Esophagus muscularis mucosa (tissue), 4 donors: ENCODE measurements at places on chromosomes 2 and 18. TPM values are rescaled to one million over a fixed set of nuclear protein-coding genes. Genes with fewer than 3 reads are reported as not detected.

- no peak overlapping the region for H3K27ac ChIP-seq
- DNase-seq: no peak
- no peaks in the 10 kb centered on the region for H3K4me1 ChIP-seq
- H3K36me3 ChIP-seq: no peaks in the 10 kb centered on the region
- H3K27me3 ChIP-seq: no peaks in the 10 kb centered on the region
These were observed 72.6 kb upstream of the MC2R start for GRCh38 chr18:13987956-13988355.

POTEC gene
- total RNA-seq: not detected

- no peaks in the 10 kb centered on the region for H3K4me1 ChIP-seq
- H3K27me3 ChIP-seq: no peaks in the 10 kb centered on the region
- no peak for DNase-seq
- no peak overlapping the region for H3K27ac ChIP-seq
- no peaks in the 10 kb centered on the region for H3K36me3 ChIP-seq
- no peak overlapping the region for H3K4me3 ChIP-seq
These were observed 244.6 kb upstream of the RND3 start for GRCh38 chr2:150732064-150732463.

DNA sequence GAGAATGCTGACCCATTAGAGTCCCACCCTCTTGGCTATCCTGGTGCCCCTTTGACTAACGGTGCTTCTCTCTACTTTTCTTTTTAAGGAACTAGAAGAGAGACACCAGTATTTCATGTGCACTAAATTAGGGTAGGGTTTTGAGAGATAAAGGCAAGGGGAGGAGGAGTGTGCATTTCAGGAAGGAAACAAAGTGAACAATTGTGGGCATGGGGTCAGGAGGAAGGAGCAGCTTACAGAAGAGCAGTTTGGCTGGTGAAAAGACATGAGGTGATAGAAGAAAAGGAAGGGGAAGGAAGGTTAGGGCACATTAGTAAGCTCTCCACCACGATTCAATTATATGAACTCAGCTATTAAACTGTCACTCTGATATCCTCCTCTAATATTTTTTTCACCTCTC lies 105.8 kb upstream of the CTAGE1 start:
- peaks cover 4% of the 10 kb centered on the region for H3K4me1 ChIP-seq
- peak; percentile 37 for DNase-seq
- H3K4me3 ChIP-seq: no peak overlapping the region
- no peaks in the 10 kb centered on the region for H3K27me3 ChIP-seq
- no peak overlapping the region for H3K27ac ChIP-seq
- H3K36me3 ChIP-seq: no peaks in the 10 kb centered on the region

- no peak overlapping the region for H3K27ac ChIP-seq
- H3K27me3 ChIP-seq: no peaks in the 10 kb centered on the region
- H3K4me1 ChIP-seq: peaks cover 5% of the 10 kb centered on the region
These were observed 15.9 kb downstream of the CAPN10 start for GRCh38 chr2:240602266-240603050.

GRCh38 chr2:71460595-71461303 lies 7.4 kb downstream of the DYSF start:
- H3K4me1 ChIP-seq: peaks cover 70% of the 10 kb centered on the region
- no peaks in the 10 kb centered on the region for H3K36me3 ChIP-seq
- DNase-seq: peak; percentile 81
- H3K27me3 ChIP-seq: peaks cover 2% of the 10 kb centered on the region
- H3K27ac ChIP-seq: no peak overlapping the region
- no peak overlapping the region for H3K4me3 ChIP-seq

CIB4 gene
- total RNA-seq: not detected

ERCC3 gene
- total RNA-seq: 37.1 TPM

IL1B gene
- total RNA-seq: not detected

DNA sequence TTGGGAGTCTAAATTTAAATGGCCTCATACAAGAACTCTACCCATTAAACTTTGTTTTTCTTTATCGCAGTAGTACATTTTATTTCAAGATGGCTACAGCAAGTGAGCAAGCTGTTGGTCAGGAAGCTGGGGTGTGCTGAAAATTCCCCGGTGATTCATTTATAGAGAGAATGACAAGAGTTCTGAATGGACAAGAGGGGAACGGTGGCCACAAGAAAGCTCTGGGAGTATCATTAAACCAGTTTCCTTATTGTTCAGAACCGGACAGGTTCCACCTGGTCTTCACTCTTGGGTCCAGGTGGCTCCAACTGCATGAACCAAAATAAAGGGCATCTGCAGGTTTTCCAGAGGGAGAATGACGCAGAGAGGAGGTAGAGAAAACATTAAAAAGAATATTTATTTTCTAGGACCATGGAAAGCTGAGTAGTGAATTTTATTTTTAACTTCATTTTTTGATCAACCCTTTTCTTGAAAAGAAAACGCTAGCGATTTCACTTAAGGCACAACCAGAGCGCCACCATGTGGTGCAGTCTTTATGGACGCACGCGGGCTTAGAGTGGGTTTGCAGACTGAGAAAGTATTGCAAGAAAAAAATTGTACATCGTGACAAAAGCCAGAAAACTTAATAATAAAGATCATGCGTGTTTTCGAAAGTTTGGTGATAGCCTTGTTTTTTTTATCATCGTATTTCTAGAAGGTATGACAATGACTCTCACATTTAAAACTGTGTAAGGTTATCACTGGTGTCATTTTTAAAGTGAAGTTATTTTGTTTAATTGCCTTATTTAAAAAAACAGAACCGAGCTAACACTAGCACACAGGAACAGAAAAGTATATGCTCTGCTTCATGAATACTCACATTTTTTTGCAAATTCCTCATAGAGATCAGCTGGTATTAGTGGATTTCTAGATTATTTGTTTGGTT lies 97.9 kb upstream of the NOL4 start:
- no peak overlapping the region for H3K4me3 ChIP-seq
- no peaks in the 10 kb centered on the region for H3K4me1 ChIP-seq
- no peaks in the 10 kb centered on the region for H3K36me3 ChIP-seq

- DNase-seq: no peak
- H3K27me3 ChIP-seq: no peaks in the 10 kb centered on the region
- H3K36me3 ChIP-seq: no peaks in the 10 kb centered on the region
- H3K4me1 ChIP-seq: no peaks in the 10 kb centered on the region
- no peak overlapping the region for H3K4me3 ChIP-seq
These were observed 15.1 kb upstream of the WDR33 start for GRCh38 chr2:127826047-127826446.

- H3K4me1 ChIP-seq: peaks cover 39% of the 10 kb centered on the region
- no peaks in the 10 kb centered on the region for H3K27me3 ChIP-seq
- H3K36me3 ChIP-seq: no peaks in the 10 kb centered on the region
- no peak overlapping the region for H3K27ac ChIP-seq
These were observed 74.0 kb upstream of the PELI1 start for GRCh38 chr2:64218137-64218802.

GRCh38 chr2:107376909-107377308 lies 449.8 kb upstream of the RGPD4 start:
- no peak overlapping the region for H3K4me3 ChIP-seq
- no peak overlapping the region for H3K27ac ChIP-seq
- no peaks in the 10 kb centered on the region for H3K4me1 ChIP-seq

DNA sequence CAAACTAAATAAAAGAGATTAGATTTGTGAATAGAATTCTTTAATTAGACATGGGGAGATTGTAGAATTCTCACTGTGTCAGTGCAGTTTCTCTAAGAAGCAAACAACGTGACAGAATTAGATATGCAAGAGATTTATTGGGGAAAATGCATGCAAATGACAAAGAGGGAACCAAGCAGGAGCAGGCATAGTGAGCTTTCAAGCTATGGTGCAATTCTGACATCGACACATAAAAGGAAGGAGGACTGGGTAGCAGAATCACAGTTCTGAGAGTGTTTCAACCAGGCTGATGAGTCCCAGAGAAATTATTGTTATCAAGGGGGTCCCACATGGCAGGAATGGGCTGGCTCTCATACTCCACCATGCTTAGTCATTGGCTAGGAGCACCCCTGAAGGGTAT lies 338.4 kb downstream of the FIGN start:
- H3K27me3 ChIP-seq: no peaks in the 10 kb centered on the region
- DNase-seq: no peak
- H3K36me3 ChIP-seq: no peaks in the 10 kb centered on the region
- H3K4me3 ChIP-seq: no peak overlapping the region
- H3K4me1 ChIP-seq: peaks cover 7% of the 10 kb centered on the region

DNA sequence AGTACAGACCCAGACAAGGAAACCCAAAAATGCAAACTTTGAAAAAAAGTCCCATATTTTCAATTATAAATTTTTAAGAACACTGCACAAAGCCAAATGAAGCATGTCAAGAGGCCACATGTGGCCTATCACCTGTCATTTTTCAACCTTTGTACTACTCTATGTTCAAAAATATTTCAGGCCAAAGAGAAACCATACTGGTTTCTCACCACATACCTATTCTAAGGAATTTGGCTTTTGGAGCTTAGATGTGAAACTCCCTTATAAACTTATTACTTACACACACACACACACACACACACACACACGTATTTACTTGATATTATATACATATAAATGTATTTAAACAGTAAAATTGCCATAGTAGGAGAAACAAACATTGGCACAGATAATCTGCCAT lies 338.7 kb downstream of the TXNL1 start:
- no peak overlapping the region for H3K4me3 ChIP-seq
- no peaks in the 10 kb centered on the region for H3K36me3 ChIP-seq
- no peaks in the 10 kb centered on the region for H3K4me1 ChIP-seq
- H3K27me3 ChIP-seq: no peaks in the 10 kb centered on the region

ALPP gene
- not detected for total RNA-seq

- H3K27ac ChIP-seq: no peak overlapping the region
- DNase-seq: no peak
- H3K36me3 ChIP-seq: no peaks in the 10 kb centered on the region
- H3K4me1 ChIP-seq: no peaks in the 10 kb centered on the region
- H3K4me3 ChIP-seq: no peak overlapping the region
These were observed 374.1 kb downstream of the LPIN1 start for GRCh38 chr2:12120281-12121150.
